ENCODE measurements at places on chromosomes 7 and 10.

- DNase-seq: no peak
These were observed 556.8 kb upstream of the GHITM start for GRCh38 chr10:83582407-83583095.

- DNase-seq: no peak
These were observed 63.5 kb downstream of the SAMD9 start for GRCh38 chr7:93053949-93054943.

DNA sequence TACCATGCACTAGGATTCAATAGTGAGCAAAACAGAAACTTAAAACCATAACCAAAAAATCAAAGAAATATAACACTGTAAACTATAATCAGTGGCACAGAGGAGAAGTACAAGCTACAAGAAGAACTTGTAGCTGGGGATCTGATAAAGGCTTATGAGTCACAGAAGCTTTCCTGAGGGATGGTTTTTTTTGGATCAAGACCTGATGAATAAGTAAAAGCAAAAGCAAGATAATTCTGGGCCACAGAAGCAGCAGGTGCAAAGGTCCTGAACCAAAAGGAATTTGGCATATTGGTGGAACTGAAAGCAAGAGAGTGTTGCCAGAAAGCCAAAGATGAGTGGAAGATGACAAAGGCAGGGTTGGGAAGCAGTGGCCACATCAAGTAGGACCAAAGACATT lies 37.4 kb upstream of the BET1 start:
- no peak for DNase-seq

GRCh38 chr10:112115781-112116385 lies 67.7 kb downstream of the GPAM start:
- peak; percentile 64 for DNase-seq

DNA sequence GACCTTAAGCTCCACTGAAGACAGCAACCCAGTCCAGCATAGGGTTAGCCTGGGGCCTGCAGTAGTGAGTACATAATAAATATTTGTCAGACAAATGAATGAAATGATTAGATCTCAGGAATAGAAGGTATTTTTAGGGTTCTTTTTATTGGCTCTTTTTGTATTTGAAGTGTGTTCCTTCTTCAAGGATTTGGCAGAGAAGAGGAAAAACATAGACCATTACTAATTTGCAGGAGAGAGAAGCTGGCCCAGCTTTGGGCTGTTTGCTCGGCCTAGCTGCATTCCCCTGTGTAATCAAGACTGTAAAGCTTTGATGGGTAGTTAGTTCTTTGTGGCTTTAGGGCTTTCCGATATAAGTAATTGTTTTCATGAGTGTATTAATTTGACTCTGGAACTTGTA lies 64.2 kb downstream of the CNNM2 start:
- DNase-seq: no peak

DNA sequence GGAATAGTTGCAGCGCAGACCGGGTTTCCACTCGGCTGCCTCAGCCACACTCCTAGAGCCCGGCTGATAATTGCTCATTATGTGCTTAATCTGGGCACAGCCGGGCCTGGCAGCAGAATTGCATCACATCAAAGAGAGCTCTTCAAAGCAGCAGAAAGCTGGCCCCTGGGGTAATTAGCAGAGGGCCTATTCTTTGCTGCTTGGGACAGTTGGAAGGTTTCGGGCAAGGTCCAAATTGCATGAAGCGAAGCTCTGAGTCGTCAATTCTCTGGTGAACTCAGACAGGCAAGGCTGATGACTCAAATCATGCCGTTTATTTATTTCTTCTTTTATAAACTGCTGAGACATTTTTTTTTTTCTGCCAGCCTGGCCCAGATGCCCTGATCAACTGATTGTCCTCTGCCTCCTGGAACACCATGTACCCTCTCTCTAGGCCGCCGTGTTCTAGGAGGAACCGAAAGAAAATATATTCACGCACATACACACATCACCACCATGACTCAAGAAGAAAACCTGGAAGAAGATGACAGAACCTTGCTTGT lies 242.2 kb downstream of the RAB11FIP2 start:
- no peak for DNase-seq

DNA sequence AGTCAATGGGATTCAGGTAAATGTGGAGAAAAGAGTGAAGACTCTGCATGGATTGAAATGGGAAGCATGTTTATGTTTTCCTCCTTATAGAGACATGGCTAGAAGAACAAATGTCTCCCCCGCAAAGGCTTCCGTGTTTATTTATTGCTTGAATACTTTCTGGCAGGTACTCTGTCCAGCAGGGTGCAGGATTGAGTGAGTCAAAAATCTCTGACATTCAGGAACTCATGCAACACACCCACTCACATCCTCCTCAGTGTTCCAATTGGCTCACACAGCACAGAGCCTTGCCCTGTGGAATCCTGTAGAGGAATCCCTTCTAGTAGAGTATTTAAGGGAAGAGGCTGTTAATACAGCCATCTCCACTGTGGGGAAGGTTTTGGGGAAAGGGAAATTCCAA lies 290.3 kb upstream of the VWC2 start:
- DNase-seq: peak; percentile 2

GRCh38 chr10:57844387-57844998 lies 423.2 kb downstream of the IPMK start:
- DNase-seq: no peak

DNA sequence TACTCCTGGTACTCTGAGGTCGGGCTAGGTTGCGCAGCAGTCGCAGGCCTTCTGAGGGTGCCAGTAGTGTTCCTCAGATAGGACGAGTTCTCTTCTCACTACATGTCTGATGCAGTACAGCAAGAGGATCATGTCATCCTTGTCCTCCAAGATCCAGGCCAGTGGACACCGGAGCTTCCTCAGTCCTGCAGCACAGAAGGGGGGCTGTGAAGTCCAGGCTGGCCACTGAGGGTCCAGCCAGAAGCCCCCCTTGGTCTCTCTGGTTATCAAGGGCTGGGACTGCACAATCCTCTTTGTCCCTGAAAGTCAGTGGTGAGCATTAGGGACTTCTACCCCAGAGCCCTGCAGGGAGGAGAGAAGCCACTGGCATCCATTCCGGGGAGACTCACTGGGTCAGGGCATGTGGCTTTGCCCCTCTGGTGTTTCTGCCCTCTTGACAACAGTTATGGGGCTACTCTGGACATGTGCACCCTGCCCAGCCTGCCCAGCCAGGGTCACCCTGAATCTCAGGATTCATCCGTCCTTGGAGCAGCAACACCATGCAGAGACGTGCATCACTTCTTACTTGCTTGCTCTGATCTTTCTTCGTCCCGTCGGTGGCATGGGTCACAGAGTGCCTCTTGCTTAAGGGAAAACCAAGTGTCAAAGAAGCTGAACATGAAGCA lies 125.7 kb downstream of the ADCY1 start:
- no peak for DNase-seq

GRCh38 chr7:153567426-153567825 lies 484.8 kb upstream of the DPP6 start:
- no peak for DNase-seq

- no peak for DNase-seq
These were observed 100.2 kb downstream of the KCND2 start for GRCh38 chr7:120373174-120373573.

GRCh38 chr10:114751856-114752255 lies 69.7 kb upstream of the FHIP2A start:
- no peak for DNase-seq

DNA sequence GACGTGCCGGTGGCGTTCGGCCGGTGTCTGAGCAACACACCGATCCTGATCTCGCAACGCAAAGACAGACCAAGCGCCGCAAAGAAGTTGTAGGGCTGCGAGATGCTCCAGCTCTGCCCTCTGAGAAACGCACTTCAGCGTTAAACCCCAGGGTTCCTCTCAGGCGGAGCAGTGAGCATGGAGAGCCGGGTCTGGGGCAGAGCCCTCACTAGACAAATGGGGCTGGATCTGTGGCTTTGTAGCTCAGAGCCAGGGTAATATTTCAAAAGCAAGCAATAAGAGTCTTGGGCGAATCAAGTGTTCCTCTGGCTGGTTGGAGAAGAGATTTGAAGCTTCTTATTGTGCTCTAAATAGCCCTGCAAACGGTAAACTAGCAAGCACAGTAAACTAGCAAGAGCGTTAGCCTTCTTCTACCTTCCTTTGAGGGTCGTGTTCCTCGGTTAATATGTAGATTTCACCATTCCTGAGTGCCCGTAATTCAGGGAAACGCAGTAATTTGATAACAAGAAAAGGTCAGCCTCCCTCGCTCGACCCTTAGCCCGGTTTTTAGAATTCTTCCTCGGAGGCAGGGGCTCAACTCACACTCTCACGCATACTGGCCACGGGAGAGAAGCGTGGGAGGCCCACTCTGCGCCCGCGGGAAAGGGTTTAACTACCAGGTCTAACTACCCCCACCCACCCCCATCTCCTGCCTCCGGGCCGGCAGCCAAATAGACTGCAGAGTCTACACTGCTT lies 6.7 kb downstream of the SKAP2 start:
- peak; percentile 13 for DNase-seq

GRCh38 chr7:107834401-107834800 lies 31.4 kb upstream of the SLC26A3 start:
- no peak for DNase-seq

DNA sequence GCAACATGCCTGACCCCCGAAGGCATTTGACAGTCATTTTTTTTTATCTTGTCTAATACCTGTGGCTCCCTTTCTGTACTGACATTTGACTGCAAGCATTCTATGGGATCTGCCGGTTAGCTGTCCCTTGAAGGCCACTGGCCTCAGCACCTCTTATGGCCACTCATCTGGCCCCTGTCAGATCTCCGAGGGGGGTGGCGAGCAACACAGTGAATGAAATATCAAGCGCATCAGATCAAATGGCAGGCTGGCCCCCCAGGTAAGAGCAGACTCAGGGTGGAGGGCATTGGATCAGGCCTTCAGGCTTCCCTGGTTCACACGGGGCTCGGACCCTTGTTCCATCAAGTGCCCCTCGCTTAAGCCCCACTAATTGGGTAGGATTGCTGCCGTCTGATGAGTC lies 199.6 kb upstream of the MKI67 start:
- no peak for DNase-seq

GRCh38 chr10:73494877-73495225 lies 973 bp downstream of the PPP3CB start:
- DNase-seq: peak; percentile 19

Data from GM13976 (cell line).